ENCODE measurements at places on chromosomes 6 and 20.

DNA sequence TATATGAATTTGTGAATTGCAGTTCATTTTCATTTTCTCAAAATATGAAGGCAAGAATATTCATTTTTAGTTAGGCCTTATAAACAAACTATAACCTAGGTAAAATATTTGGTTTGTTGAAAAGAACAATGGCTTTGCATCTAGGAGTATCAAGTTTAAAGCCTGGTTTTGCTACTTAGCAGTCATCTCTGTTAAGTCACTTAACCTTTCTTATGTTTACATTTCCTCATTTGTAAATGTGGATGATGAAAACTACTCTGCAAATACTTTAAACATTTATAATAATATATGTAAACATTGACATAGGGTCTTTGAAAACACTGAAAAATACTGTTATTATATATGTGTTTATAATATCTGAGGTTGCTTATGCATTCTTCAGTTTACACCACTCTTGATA lies 135.5 kb downstream of the CENPW start:
- DNase-seq = no peak

GRCh38 chr20:37915434-37915787 lies 12.5 kb downstream of the VSTM2L start:
- no peak for DNase-seq

DNA sequence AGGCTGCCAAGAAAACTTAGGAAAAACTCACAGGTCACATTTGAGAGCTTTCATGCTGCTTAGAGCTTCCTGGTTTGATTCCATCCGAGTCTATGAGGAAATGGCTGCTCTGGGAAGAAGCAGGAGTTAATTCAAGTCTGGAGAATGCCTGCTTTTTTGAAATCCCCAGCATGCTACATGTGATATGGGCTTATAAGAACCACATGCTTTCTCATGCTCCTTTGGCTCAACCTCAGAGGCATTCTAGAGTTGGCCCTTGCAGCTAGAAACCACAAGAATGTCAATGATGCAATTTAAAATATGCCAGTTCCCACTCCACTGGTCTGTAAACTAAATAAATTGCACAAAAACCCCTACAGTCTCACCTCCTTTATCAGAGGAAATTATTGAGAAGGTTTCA lies 142.9 kb upstream of the OLIG3 start:
- DNase-seq = no peak

- DNase-seq = no peak
Observed at GRCh38 chr6:135141728-135142127, 39.4 kb upstream of the MYB start.

- no peak for DNase-seq
Observed at GRCh38 chr20:13200767-13201500, 20.1 kb upstream of the ISM1 start.

DNA sequence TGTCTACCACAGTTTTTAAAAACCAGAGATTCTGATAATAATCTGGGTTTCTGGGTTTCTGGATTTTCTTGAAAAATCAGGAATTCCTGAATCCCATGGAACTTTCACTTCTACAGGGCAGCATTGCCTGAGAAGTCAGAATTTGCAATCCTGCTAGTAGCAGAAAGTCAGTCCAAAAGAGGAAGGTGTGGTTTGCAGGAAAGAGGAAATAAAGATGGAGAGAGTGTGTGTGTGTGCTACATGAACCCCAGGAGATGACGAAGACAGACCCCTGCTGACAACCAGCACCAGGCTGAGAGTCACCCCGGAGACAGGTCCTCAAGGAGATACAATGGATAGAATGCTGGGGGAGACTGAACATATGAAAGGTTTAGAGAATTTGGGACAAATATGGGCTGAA lies 44.9 kb downstream of the PRND start:
- DNase-seq = no peak

- no peak for DNase-seq
Observed at GRCh38 chr20:25225642-25226432, 22.0 kb upstream of the PYGB start.

DNA sequence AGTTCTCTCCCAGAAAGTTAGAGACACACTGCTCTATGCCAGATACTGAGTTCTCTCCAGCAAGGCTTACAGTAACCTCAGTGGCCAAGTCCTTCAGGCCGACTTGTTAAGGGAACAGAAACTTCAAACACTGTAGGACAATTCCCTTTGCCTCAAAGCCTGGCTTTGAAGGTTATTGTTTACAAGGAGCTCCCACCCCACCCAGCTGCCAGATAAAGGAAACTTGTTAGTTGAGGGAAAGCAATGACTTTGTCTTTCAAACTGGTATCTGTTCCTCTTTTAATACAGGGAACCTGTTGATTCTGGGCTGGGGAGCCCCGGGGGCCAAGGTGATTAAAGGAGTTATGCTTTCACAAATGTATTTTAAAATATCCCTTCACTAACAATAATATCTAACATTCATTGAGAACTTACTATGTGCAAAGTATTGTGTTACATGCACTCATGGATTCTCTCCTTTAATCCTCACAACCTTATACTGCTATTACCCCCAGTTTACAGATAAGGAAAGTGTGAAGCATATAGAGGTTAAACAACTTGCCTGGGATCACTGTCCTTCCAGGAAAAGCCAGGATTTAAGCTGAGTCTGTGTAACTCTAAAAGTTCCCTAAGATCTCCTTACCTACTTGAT lies 27.6 kb upstream of the CDKN1A start:
- no peak for DNase-seq

GRCh38 chr20:17885544-17885943 lies 83.0 kb downstream of the SNX5 start:
- DNase-seq = no peak
